ENCODE measurements at places on chromosomes 1 and 21. TPM values are rescaled to one million over a fixed set of nuclear protein-coding genes. Genes with fewer than 3 reads are reported as not detected.
A peak's percentile ranks its signal among the peaks of the same experiment; 100 is the strongest.

Gene HSD3B1
- not detected for total RNA-seq

Gene SPRR2E
- total RNA-seq: not detected

Gene SPRR1A
- total RNA-seq: not detected

Gene STIL
- 0.65 TPM for total RNA-seq

Gene EPS8L3
- total RNA-seq: not detected

DNA sequence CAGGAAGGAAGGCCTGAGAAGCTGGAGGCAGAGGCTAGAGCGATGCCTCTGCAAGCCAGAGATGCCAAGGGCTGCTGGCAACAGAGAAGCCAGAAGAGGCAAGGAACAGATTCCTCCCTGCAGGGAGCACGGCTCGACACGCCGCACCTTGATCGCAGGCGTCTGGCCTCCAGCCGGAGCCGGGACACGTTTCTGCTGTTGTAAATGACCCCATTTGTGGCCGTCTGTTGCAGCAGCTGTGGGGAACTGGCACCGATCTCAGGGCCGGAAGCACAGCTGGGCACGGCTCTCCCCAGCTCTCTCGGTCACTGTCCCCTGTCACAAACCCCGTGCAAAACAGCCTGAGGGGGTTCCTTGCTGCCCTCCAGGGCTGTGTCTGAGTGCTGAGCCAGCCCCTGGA lies 59.6 kb downstream of the SIK1 start:
- no peak for DNase-seq

DNA sequence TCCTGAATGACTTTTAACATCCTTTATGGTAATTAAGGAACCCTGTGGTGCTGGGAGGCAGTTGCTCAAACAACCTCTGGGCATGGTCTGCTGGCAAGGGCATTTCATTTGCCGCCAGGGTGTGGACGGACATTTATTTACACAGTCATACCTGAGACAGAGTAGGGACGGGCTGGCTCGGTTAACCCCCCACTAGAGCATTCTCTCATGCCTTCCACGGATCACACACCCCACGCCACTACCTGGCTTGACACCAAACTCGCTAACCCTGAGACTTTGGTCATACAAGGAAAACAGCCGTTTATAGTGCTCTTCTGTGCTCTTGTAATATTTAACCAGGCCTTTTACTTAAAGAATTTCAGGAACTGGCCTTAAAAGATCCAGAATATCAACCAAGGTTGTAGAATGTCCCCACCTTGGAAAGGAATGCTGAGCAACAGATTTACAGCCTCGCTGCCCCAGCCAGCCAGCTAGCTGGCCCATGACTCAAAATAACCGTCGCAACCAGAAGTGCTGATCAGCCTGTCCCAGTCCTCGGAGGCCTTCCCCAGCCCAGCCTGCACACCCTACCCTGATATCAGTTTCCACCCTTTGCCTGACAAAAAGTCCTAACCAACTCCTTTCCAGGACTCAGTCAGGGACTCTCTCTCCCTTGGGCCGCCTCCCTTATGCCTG lies 6.5 kb upstream of the PDXK start:
- DNase-seq: no peak

DNA sequence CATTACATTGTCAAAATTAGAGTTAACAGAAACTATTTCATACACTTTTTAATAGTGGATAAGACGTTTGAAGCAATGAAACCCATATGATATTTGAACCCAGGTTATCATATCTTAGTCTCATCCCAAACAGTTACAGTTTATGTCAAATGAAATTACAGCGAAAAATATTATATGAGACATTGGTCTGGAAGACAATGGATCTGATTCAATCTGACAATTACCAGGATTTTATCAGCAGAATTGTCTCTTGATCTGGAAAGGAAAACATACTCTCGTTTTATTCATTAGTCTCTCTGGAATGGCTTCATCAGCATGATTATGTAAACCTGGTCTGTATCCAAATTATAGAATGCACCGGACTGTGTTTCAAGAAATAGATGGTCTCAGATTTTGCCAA lies 818.6 kb downstream of the NCAM2 start:
- no peak for DNase-seq

DNA sequence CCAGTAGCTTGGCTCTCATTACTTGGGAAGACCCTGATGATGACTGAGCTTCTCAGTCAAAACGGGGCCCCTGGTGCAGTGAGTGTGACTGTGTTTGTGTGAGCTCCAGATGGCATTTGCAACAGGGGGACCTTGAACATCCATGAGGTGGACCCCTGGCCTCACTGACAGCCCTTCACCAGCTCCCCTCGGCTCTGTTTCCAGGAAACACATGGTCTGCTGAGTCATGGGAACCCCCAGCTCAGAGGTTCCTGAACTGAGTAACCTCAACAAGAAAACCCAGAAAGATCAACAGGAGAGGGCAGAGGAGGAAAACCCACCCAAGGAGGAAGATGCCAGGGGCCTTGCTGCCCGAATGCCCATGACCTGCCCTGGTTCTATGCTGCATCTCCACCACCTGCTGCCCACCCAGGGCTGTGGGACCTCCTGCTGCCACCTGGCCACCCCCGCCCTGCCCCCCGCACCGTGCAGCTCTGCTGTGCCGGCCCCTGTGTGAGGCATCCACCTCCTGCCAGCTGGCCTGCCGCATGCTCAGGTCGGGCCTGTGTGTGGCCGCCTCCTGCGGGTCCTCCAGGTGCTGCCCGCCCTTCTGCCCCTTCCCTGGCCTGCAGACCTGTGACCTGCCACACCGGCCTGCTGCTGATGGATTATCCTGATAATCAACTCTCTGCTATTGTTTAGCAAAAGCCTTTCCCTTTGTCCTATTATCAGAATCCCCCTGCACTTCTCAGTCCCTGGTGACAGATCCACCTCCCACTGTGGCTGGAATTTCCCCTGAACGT lies 4.2 kb upstream of the KRTAP12-1 start:
- DNase-seq: no peak

GRCh38 chr1:59718989-59719360 lies 95.8 kb upstream of the HOOK1 start:
- peak; percentile 60 for DNase-seq

DNA sequence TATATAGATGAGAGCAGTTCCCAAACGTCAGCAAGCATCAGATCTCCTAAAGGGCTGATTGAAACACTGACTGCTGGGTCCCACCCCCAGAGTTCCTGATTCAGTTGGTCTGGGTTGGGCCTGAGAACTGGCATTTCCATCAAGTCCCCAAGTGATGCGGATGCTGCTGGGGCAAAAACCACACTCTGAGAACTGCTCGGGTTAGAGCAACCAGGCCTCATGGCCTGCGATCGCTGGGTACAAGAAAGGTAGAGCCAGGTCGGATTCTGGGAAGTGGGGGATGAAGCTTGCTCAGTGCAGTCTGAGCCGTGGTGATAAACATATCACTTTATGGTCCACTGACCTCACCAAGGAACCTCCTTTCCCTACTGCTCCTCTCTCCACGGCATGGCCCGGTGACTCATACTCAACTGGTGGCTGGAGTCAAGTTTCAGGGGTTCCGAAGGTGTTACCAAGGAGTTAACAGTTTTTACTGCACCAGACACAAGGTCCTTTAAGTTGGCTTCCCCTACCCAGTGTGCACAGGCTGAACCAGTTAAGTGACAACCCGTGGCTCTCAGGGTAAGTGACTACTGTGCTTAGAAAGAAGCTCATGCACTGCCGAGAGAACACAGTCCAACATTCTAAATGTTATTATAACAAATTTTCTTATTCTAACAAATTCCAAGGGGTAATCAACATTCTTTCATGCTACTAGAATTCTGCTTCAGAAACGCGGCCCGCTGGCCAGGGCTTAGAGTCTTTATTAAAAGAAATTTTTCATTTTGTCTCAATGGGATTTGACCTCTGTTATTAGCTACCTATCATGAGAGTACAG lies 153.5 kb downstream of the TGFBR3 start:
- DNase-seq: no peak

DNA sequence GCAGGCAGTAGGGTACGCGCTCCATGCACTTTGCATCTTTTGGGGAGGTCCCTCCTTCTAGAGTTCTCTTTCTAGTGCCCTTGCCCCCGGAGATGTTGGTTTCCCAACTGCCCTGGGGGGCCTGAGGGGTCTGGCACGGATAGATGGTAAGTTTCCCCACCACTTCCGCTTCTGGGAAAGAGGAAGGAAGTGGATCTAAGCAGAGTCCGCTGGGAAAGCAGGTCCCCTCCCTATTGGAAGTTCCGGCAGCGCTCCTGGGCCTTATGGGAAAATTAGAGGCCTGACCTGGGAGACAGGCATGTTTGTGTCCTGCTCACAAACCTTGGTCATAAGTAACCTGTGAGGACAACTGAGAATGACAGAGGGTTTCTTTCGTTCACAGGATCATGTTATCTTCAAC lies 274.4 kb downstream of the RPS6KC1 start:
- DNase-seq: no peak

DNA sequence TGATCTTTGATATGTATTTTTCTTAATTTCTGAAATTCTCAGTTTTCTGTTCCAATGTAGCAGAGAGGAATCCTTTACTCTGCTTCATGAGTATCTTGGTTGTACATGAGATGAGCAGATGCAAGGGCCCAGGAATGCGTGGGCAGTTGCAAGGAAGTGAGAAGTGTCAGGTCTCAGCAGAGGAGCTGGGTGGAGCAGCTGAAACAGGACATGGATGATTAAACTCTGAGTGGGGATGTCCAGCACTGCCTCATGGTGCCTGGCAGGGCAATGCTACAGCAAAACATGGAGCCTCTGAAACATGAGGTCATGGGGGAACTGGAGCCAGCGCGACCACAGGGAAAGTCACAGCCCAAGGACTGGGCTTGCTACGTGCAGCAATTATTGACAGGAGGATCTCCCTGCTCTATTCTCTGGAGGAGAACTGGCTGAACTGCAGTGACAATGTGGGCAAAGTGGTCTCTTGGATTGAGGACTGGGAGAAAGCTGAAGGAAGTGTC lies 48.4 kb downstream of the COLGALT2 start:
- DNase-seq: peak; percentile 51

- DNase-seq: no peak
Measured at GRCh38 chr1:172993640-172994039, 57.1 kb downstream of the TNFSF18 start.

All from Right ventricle myocardium superior (tissue), 1 donor.